ENCODE measurements at places on chromosomes 7 and 10.

DNA sequence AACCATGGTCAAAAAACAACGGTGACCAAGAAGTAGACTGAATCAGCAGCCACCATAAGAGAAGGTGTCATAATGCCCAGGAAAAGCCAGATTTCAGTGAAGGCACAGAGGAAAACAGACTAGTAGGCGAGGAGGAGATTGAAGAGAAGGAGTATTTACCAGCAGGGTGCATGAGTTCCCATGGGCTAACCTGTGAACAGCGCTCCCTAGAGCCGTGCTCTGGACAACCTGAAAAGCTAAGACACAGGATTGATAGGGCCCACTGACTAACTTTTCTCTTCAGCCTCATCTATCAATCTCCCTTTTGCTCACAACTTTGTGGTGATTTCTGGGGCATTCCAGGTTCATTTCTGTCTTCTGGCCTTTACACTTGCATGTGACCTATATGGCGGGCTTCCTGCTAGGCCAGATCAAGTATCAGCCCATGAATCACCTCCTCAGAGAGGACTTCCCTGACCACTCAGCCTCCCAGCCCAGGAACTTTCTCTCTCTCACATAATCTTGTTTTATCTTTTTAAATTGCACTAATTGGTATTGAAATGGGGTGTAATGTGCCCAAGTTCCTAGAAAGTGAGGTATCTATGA lies 12.8 kb downstream of the ANKRD22 start:
- H3K4me3 ChIP-seq, result no peak overlapping the region
- peaks cover 9% of the 10 kb centered on the region for H3K4me1 ChIP-seq
- H3K27ac ChIP-seq, result no peak overlapping the region
- H3K36me3 ChIP-seq, result no peaks in the 10 kb centered on the region

DNA sequence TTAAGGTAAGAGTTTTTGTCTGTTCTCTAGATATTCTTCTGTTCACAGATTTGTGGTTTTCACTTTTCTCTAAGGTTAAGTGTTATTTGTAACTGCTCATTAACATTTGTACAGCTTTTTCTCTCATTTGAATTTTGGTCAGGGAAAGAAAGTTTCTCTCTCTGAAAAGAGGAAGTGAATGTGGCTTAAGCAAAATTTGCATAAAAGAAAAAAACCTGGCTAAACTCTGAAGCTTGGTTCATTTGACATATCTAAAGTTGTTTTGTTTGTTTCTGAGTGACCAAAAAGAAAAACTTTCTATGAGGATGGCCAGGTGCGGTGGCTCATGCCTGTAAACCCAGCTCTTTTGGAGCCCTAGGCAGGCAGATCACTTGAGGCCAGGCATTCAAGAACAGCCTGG lies 22.0 kb upstream of the SLC26A4 start:
- H3K27me3 ChIP-seq, result no peaks in the 10 kb centered on the region
- DNase-seq, result no peak
- no peak overlapping the region for H3K27ac ChIP-seq

DNA sequence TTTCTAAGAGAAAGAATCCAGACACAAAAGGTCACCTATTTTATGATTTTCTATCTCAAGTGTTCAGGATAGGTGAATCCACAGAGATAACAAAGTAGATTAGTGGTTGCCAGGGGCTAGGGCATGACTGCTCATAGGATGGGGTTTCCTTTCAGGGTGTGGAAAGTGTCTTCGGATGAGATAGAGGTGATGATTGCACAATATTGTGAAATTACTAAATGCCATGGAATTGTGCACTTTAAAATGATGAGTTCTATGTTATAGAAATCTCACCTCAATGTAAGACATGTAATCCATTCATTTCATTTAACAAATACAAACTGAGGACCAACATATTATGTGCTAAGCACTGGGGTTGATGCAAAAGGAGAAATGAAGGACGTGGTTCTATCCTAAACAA lies 76.4 kb upstream of the GALNT17 start:
- no peaks in the 10 kb centered on the region for H3K36me3 ChIP-seq
- no peak for DNase-seq
- H3K4me3 ChIP-seq, result no peak overlapping the region
- no peaks in the 10 kb centered on the region for H3K27me3 ChIP-seq

DNA sequence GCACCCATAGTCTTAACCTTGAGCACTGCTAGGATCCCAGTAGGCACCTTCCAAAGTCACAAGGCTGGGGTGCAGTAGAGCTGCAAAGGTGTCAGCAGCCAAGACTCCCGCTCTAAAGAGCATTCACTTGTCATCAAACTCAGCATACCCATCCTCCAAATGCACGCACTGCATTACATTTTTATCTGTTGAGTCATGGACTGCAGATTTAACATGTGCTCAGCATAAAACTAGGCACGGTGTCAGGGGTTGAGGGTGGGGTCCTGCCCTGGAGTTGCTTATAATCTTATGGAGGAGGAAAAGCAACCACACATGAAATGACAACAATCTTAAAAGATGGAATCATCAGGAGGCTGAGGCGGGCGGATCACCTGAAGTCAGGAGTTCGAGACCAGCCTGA lies 102.6 kb downstream of the PARP12 start:
- H3K27ac ChIP-seq, result no peak overlapping the region
- H3K4me1 ChIP-seq, result no peaks in the 10 kb centered on the region
- H3K4me3 ChIP-seq, result no peak overlapping the region
- no peaks in the 10 kb centered on the region for H3K27me3 ChIP-seq
- DNase-seq, result no peak
- no peaks in the 10 kb centered on the region for H3K36me3 ChIP-seq

DNA sequence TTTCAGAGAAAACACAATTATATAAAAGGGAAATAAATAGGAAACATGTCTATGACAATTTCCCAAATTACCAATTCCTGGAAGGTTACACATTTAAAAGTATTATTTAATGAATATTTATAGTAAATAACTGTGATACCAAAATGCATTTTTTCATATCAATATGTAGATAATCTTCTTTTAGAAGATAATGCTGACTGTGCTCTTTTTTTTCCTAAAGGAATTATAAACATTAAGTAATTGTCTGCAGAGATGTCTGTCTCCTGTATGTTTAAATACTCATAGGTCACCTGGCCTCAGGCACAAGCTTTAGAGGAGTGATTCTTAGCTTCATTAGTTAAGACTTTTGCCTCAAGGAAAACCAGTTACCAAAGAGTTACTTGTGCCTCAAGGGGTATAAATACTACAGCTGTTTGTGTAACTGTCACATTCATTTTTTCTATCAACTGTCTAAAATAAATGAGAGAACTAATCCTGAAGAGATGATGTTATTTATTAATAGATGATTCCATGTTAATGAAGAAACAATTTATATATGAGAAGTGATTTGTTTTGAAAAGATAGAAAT lies 77.1 kb downstream of the DNAJC1 start:
- H3K4me1 ChIP-seq, result peaks cover 6% of the 10 kb centered on the region
- no peak overlapping the region for H3K4me3 ChIP-seq
- no peaks in the 10 kb centered on the region for H3K27me3 ChIP-seq
